Eye (tissue), 1 donor: ENCODE measurements at places on chromosomes 5 and 9.
A peak's percentile ranks its signal among the peaks of the same experiment; 100 is the strongest.

DNA sequence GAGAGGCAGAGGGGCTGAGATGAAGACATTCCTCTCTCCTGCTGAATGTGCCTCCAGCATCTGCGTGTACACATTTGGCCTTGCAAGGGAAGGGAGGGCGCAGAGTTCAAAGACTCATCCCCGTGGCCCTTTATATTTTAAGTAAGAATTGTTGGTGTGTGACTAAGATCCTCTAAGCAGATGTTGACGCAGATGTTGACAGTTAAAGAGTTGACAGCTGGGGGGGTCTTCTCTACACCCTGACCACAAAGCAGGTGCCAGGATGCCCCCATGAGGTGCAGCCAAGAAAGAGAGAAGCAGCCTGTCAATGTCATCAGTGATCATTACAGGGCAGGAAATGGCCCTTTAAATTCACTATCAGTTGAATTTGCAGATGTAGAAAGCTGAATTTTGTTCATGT, 262.9 kb downstream of the IRX1 start:
- no peak for DNase-seq

GRCh38 chr5:119582987-119583386, 46.4 kb upstream of the FAM170A start:
- DNase-seq, result no peak

DNA sequence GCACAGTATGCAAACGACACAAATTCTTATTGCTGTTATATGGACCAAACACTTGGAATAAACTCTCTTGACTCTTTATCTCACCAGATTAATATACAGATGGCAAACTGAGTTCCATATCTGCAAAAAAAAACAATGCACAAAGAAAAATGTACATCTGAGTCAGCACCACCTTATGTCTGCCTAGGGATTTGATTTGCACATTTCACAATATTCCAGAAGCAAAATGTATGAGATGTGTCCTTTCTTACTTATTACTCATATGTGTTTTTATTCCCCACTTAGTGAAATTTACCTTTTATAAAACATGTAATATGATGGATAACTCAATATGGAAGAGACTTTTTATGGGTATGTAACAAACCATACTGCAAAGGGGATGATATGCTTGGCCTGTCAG, 236.9 kb downstream of the GLIS3 start:
- DNase-seq, result no peak

GRCh38 chr5:68922172-68922987, 171.4 kb upstream of the SLC30A5 start:
- no peak for DNase-seq

- peak; percentile 20 for DNase-seq
Measured at GRCh38 chr5:37580106-37580505, 201.0 kb downstream of the WDR70 start.

DNA sequence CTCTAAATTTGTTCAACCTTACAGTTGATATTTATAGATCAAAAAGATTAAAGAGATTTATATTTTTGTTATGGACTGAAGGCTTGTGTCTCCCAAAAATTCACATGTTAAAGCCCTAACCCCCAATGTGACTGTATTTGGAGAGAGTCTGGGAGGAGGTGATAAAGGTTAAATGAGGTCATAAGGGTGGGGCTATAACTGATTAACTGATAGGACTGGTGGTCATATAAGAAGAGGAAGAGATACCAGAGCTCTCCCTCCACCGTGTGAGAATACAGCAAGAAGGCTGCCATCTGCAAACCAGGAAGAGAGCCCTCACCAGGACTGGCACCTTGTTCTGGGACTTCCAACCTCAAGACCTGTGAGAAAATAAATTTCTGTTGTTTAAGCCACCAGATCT, 264.3 kb downstream of the ENC1 start:
- no peak for DNase-seq

DNA sequence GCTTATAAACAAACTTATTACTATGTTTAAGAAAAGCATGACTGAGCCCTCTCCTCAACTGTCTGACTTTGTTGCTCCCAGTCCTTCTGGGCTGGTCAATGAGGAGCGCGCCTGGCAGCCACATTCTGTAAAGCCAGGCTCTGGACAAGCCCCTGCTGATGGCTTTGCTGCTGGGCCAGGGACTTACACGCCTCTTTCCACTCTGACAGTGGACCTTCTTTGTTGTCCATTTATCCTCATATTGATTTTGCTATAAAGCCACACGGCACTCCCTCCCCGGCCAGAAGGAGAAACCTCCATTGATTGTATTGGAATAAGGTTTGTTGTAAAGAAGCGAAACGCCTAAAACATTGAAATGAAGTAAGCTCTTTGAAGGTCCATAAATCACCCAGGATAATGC, 50.6 kb downstream of the C5orf15 start:
- no peak for DNase-seq

- DNase-seq, result no peak
Measured at GRCh38 chr5:160601046-160601445, 179.4 kb downstream of the PTTG1 start.

GRCh38 chr9:13567833-13568232, 288.3 kb upstream of the MPDZ start:
- DNase-seq, result peak; percentile 8

DNA sequence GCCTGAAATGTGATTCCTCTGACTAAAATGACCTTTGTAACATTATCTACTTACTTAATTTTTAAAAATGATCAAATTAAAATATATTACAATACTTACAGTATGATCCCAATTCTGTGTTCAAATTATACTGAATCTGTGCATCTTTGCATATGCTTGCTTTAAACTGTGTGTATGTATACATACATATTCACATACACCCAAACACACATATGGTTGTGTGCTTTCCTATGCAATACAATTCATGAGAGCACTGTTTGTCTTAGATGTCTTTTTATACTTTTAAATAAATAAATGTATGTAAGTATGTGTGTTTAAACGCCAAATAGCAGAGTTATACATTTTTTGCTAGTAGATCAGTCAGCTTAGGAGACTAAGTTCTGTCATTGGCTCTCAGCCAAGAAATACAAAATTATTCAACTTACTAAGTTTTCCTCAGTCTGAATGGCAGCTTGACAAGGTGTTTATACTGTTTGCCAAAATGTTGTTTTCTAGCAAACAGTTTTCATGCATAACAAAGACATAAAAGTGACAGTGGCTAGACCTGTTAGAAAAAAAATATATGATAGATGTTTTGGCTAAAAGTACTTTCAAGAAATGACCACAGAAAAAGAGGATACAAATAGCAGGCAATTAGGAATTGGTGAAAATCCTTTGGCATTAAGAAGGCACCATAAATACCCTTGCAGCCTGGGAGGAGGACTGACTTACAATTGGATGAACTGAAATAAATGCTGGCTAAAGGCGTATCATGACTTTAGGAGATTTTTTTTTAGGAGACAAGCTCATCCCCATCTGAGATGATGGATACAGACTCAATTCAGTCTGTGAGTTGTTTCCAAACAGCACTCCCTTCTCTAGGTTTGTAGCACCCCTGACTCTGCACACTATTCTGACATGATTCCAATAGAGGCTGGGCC, 7.9 kb downstream of the TICAM2 start:
- no peak for DNase-seq

GRCh38 chr5:37552770-37553719, 173.9 kb downstream of the WDR70 start:
- DNase-seq, result peak; percentile 9

DNA sequence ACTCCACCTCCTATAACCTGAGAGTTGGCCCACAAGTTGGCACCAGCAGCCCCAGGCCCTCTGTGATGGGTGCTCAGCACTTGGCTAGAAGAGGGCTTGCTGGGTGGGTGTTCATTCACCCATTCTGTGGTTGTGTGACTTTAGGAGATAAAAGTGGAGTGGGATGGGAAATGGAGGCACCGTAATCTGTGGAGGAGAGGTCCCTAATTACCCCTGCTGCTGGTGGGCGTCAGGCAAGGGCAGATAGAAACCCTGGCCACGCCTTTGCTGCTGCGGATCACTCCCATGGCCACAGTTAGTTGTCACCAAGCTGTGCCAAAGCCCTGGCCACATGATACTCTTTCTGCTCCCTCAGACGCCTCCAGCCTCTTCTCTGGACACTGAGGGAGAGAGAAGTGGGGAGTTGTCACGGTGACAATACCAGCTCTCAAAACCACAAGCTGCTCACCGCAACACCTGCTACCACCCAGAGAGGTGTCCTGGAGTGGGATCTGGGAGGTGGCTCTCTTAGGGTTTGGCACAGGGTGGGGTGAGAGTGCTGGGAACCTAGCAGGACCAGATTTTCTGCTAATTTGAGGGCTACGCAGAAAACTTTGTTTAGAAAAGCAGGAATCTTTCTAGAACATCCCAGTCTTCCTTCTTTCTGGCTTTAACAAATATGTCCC, 12.0 kb upstream of the NEUROG1 start:
- DNase-seq, result no peak

DNA sequence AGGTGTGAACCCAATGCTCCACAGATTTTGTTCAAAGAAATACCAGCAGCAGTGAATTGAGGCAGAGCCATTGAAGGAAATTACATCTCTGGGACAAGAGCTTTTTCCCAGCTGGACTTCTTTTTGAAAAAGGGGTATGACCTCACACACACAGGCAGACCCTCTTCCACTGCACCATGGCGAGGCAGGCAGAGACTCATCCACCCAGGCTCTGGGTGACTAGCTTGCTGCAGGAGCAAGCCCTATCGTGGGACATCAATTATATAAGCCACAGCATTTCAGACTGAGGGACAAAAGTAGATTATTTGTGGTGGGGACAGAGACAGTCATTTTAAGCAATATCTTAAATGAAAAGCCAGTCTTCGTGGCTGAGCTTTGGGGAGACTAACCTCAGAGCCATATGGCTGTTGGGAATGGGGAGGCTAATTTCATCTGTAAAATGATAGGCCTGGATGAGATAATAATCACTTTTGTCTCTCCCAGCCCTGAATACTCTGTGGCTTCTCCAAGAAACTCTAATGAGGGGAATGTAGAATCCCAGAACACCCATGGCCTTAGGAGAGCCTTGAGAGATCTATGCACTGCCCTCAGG, 113.1 kb upstream of the TNC start:
- no peak for DNase-seq

GRCh38 chr5:14449052-14449661, 132.4 kb upstream of the OTULINL start:
- DNase-seq, result peak; percentile 72

- peak; percentile 94 for DNase-seq
Measured at GRCh38 chr5:174311531-174312269, 266.2 kb downstream of the NSG2 start.

- DNase-seq, result no peak
Measured at GRCh38 chr5:151134228-151134627, 23.4 kb downstream of the ANXA6 start.

DNA sequence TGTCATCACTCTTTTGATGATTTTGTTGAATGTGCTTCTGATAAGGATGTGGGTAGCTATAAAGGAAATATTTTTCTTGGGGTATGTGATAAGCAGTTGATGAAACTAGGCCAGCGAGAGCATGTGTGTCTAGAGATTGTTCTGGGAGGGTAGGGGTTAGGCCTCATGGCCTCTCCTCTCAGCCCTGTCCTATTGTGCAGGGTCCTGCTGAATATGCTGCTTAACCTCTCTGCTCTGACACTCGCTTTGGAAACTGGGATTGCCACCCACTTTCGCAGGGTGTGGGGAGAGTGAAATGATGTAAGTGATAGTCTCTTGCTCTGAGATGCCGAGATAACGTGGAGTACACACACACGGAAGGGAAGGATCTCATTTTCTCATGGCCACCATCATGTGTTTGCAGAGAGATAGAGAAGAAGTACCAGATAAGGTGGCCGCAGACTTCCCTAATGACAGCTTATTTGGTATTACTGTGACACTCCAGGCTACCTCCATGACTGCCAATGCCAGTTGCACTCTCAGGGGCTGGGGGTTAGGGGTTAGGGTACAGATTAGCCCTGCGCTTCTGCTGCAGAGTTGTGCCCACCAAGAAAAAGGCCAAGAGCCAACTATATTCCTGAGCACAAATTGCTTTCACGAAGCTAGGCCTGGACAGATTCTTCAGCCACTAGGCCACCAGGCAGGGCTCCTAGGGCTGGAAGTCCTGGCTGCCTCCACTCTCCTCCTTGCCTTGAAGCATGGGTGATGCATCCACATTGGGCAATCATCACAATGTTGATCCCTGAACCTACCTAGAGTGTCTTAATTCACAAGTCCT, 25.2 kb upstream of the TNFAIP8 start:
- DNase-seq, result no peak

GRCh38 chr5:89721931-89722330, 687.6 kb downstream of the CETN3 start:
- no peak for DNase-seq

GRCh38 chr5:141039517-141039916, 11.7 kb upstream of the PCDHB1 start:
- no peak for DNase-seq

DNA sequence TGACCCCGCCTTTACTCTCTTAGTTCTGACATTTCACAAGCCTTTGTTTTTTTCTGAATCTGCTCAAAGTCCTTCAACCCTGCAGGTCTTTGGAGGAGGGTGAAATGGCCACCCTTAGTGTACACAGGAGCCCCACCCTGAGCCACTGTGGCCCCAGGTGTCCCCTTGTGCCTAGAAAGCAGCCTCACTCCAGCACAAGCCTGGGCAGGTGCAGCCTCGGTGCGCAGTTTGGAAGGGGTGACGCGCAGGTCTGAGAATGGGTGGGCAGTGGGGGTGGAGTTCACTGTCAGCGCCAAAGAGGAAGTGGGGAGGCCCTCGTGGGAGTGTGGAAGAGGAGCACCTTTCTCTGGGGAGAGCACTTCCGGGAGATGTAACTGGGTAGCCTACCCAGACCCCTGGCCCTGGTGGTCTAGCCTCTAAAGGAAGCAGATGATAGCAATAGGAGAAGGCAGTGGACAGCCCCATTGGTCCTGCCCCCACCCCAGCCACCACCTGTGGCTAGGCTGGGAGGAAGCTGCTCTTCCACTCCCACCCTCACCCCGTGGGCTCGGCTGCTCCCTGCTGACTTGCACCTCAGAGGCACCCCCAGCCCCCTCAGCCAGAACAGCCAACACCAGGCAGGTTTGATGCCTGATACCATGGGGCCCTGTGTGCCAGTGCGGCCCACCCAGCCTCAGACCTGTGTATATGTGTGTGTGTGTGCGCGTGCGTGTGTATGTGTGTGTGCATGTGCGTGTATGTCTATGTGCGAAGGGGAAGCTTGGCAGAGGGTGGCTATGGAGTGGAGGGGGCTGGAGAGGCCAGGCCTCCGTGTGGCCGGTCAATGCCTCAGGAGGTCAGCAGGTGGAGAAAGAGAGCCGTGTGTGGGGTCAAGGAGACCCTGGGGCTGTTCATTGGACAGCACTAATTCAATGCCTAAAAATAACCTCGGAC, 16.8 kb upstream of the DAB2IP start:
- peak; percentile 75 for DNase-seq

DNA sequence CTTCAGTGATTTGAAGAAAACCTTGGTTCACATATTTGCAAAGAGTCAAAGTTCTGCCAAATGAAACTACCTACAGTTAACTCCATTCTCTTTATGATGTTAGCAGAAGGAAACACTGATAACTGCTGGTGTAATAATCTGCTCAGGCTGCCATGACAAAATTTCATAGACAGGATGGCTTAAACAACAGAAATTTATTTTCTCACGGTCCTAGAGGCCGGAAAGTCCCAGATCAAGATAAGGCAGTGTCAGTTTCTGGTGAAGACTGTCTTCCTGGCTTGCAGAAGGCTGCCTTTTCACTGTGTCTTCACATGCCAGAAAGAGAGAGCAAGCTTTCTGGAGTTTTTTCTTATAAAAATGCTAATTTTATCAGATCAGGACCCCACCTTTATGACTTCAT, 102.4 kb upstream of the PARP8 start:
- DNase-seq, result no peak

- DNase-seq, result no peak
Measured at GRCh38 chr5:179464631-179465030, 85.7 kb upstream of the RUFY1 start.
